ENCODE measurements at places on chromosomes 7 and 10.

GRCh38 chr10:80552151-80552646 is 14.5 kb downstream of the SH2D4B start:
- no peak for DNase-seq

- DNase-seq = no peak
These were observed 13.0 kb downstream of the BCAP29 start for GRCh38 chr7:107593025-107593410.

DNA sequence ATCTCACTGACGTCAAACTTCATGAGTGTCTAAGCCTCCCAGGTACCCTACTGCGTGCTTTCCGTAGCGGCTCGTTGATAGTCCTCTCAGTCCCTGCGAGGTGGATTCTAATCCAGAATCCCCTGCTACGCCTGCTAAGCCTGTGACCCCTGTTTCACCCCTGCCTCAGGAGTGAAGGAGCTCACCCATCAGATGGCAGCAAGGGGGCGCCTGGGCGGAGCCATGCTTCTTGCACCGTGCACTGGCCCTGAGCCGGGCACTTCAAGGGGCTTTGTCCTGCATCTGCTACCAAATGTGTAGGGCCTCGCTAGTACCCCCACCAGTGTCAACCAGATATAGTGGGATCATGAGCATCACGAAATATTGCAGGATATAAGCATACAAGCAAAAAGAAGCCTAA is 918 bp upstream of the STRA8 start:
- no peak for DNase-seq

DNA sequence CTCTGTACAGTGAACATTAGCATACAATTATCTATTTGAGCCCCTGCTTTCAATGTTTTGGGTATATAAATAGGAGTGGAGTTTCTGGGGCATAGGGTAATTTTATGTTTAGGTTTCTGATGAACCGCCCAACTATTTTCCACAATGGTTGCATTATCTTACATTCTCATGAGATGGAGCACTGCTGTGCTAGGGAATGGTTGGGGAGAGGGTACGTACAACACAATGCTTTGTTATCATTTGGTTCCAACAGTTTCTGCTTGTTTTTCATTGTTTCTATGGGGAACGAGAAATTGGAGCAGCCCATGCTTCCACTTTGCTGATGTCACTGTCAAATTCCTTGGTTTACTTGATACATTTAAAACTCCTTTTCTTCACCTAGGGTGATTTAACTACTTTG is 1115.3 kb downstream of the REEP3 start:
- no peak for DNase-seq

GRCh38 chr7:44377681-44378421 is 52.5 kb upstream of the CAMK2B start:
- no peak for DNase-seq

DNA sequence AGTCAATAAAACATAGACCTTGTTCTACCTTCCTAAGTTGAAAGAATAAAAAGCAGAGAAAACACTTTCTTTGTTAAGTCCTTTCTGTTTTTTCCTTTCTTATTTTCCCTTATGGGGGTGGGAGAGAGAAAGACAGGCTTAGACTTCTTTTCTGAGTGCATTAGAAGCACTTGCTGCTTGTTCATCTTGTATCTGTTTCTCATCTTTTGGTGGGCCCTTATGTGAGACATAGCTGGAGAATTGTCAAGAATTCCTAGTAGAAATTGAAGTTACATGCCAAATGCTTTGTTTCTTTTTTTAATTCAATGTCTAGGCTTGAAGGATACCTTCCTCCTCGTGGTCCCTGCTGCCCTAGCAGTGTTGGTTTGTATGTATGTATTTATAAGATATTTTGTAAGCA is 6.7 kb downstream of the EIF4EBP2 start:
- DNase-seq = no peak

DNA sequence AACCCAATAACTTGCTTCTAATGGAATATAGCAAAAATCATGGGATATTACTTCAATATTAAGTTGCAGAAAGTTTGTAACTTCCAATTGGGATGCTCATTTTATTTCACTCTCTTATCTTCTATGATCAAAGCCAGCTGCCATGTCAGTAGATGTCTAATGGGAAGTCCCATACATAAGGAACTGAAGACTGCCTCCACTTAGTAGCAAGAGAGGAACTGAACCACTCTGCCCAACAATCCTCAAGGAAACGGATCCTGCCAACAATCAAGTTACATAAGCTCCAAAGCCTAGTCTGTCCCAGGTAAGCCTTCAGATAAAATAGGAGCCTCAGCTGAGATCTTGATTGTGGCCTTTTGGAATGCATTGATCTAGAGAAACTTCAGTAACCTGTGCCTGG is 431.5 kb upstream of the PCDH15 start:
- no peak for DNase-seq

GRCh38 chr10:43595739-43596298 is 10.4 kb upstream of the ZNF485 start:
- no peak for DNase-seq
